ENCODE measurements at places on chromosomes 1 and 21.

GRCh38 chr1:82181846-82182245 is 381.1 kb downstream of the ADGRL2 start:
- no peak for DNase-seq

- DNase-seq: no peak
Observed at GRCh38 chr1:206737729-206738201, 32.8 kb upstream of the IL19 start.

DNA sequence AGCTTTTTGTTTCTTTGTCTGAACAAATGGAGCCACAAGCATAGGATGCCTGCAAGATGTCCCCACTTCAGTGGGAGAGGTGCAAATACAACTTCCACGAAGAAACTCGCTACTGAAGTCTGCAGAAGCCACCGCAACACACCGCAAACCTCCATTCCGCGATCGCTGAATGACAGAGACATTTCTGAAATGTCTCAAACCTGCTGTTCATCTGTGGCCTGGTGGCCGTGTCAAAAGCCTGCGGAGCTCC is 1.0 kb downstream of the TP53BP2 start:
- peak; percentile 52 for DNase-seq

- DNase-seq: no peak
Observed at GRCh38 chr1:36783475-36783874, 250.8 kb downstream of the GRIK3 start.

- peak; percentile 65 for DNase-seq
Observed at GRCh38 chr1:56578138-56578962, 1.0 kb downstream of the PLPP3 start.

DNA sequence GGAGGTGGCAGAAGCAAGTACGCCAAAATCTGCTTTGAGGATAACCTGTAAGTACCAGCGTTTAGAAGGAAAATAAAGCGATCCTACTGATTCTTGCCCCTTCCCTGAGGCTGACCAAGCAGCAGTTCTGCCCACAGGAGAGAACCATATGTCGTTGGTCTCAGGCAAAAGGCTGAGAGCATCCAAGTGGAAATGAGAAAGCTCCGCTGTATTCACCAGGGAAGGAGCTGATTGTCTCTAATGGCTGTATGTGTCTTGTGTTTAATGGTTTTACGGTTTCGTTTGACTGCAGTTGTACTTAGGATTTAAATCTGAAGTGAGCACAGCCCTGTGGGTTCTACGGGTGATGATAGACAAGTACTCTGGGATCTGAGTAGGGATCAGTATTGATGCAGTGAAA is 21.9 kb downstream of the FAM3B start:
- no peak for DNase-seq

GRCh38 chr1:201359873-201360210 is 17.6 kb downstream of the TNNT2 start:
- DNase-seq: no peak

DNA sequence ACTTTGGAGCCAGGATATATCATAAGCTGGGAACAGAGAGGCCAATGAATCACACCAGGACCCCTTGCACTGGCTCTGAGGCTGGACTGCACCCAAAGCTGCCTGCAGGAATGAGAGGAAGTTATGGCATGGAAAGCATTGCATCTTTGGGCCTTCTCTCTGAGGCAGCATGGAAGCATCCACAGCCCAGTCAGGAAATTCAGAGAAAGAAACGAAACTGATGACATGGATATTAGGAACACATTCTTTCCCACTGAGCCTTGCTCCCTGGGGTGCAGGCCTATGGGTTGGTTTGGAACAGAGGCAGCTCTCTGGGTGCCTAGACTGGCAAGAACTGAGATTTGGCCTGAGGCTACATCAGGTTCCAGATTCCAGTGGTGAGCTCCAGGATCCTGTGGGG is 98.6 kb downstream of the NGF start:
- no peak for DNase-seq

DNA sequence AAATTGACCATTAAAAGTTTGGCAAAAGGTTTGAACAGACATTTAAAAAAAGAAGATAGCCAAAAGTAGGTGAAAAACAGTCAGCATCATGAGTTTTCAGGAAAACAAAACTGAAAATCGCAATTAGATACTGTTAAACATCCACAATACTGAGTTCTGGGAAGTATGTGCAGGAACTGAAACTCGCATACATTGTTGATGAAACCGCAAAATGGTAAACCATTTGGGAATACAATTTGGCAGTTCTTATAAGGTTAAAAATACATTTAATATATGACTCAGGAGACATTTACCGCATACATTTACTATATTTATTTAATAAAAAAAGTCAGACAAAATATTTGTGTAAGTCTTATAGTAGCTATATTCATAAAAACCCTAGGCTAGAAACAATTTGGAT is 393.2 kb downstream of the COL11A1 start:
- no peak for DNase-seq

DNA sequence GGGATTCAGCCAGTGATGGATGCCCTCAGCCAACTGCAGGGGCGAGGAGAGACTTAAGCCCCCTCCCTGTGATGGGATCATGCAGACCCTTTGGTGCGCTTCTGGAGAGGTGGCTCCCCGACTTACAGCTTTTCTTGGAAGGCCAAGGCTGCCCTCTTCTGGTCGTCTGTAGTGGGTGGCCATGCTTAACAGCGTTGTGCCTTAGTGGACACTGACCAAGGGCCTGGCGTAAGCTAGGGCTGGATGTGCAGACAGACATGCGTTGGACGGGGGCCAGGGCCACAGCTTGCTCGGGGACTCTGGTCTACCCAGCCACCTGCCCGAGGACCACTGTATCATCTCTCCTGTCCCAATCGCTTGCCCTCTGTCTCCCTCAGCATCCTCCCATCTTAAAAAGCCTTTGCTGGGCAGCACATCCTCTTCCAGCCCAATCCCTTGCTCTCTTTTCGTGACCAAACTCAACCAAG is 5.5 kb downstream of the AZIN2 start:
- peak; percentile 51 for DNase-seq

DNA sequence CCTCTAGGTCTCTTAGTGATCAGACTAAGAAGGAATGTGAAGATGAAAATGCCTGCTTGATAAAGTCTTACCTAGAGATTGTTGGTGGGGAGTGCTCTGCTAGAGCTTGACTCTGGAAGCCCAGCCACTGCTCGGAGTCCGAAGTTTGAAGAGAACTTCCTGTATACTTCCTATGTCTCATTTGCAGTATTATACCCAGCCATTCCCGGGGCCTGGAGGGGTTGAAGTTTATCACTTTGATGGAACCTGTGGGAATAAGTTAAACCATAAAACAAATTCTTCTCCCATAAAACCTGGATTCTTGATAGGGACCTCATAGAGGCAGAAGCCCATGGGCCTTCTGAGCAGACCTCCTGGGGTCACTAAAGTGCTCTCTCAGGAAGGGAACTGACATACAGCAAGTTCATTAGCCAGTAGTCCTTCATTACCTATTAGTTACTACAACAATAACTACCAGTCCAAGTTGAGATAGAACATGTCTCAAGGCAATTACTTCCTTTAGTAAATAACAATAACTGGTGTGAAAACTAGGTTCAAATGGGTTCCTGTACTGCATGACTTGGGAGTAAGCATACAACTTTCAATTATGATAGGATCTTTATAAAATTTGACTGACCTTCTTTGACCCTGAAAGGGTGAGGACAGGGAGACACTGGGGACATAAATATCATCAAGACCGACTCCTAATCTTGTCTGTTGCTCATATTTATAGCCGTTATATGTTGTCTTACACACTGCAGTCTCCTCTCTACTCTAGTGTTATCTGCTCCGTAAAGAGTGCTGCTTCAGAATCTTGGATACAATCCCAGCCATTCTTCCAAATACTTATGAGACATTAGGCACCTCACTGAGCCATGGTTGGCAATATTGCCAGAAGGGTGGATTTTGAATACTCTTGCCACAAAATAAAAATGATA is at the start of gene OR6N1:
OR6N1 (minus strand) TSS at position 246 of the 917 bp plus-strand sequence. CDS start 5,513 bp downstream, outside the sequence.
- DNase-seq: no peak

DNA sequence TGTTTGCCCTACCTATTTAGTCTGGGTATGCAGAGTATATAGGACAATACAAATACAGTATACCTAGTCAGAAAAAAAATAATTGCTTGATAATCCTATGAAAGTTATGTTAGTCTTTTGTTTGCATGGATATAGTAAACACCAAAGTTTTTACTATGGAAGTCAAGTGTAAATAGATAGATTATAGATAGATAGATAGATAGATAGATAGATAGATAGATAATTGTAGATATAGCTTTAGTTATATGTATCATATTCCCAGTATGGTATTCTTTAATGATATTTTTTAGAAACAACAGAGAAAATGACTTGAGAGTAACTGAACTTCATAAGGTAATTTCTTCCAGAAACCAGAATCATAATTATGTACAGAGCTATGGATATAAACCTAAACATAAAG is 158.2 kb downstream of the NCAM2 start:
- DNase-seq: no peak

GRCh38 chr21:42405064-42406013 is 1.6 kb downstream of the UBASH3A start:
- DNase-seq: no peak

DNA sequence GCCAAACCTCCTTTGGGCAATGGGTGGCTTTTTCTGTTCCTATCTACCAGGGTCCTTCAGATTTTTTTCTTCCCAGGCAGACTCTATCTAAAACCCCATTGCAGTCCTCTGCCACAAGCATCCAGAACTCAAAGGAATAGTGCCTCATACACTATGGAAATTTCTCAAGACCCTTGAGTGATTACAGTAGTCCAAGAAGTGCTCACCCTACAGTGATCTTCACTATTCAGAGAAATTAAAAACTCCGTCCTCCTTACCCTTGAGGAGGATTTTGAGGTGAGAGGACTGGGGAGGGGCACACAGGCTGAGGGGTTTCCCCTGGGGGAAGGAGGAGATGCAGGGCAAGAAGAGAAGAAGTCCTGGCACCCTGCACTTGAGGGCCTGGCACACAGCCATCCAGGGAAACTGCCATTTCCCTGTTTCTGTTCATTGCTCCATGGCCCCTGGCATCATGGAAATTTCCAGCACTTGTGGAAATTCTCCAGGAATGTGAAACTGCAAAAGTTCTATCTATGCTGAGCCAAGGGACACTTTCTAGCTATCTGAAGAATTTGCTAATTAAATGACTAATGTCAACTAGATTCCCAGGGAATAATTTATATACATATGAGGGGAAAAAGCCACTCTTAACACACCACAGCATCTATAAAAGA is 102.5 kb upstream of the ATP1B1 start:
- no peak for DNase-seq

- no peak for DNase-seq
Observed at GRCh38 chr1:59025898-59026426, 242.1 kb upstream of the JUN start.

- no peak for DNase-seq
Observed at GRCh38 chr1:67241200-67241746, 66.4 kb upstream of the IL12RB2 start.

DNA sequence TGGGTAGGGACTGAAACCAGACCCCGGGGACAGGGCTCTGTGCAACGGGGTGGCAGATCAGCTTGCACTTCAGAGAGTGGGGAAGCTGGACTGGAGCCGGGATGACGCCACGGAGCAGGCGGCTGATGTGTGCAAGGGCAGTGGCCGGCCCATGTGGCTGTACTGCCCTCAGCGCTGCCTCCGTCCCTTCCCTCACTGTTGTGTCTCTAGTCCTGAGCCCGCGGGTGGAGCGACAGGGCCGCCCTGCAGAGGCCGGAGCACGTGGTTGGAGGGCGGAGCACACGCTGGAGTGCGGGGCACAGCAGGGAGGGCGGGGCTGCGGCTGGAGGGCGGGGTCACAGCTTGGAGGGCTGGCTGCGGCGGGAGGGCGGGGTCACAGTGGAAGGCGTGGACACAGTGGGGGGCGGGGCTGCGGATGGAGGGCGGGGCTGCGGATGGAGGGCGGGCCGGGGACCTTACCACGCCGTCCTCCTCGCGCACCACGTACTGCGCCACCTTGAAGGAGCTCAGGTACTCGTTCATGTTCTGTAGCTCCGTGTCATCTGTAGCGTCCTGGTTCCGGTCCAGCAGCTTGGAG is 52.4 kb downstream of the CHD5 start:
- peak; percentile 88 for DNase-seq

DNA sequence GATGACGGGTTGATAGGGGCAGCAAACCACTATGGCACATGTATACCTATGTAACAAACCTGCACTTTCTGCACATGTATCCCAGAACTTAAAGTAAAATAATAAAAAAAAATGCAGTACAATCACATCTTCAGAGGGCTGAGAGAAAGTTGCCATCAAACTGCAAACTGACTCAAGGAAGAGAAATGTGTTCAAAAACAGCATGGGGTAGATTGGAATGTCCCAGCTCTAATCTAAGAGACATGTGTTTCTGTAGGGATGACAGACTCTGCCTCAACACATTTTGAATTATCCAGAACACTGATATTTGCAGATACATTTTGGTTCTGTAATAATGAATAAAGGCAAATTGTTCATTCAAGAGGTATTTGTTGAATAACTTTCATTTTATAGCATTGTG is 171.2 kb upstream of the RUNX1 start:
- no peak for DNase-seq

- no peak for DNase-seq
Observed at GRCh38 chr1:193299038-193299437, 112.6 kb upstream of the B3GALT2 start.

DNA sequence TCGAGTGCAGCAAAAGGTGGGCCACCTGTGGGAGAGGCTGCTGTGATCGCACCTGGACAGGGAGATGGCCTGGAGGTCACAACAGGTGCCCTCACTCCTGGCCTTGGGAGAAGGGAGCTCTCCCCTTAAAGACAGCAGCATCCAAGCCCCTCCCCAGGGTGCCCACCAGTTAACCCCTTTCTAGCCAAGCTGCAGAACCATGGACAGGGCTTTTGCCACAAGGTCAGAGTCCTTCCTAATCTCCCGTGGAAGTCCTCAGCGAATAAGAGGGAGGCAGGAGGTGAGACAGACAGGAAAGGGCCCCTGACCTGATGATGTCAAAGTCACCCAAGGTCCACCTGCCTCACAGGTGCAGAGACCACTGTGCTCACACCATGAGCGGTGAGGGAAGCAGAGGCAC is 1.7 kb downstream of the CNTN2 start:
- DNase-seq: no peak

- no peak for DNase-seq
Observed at GRCh38 chr1:100793659-100794058, 74.1 kb downstream of the VCAM1 start.

DNA sequence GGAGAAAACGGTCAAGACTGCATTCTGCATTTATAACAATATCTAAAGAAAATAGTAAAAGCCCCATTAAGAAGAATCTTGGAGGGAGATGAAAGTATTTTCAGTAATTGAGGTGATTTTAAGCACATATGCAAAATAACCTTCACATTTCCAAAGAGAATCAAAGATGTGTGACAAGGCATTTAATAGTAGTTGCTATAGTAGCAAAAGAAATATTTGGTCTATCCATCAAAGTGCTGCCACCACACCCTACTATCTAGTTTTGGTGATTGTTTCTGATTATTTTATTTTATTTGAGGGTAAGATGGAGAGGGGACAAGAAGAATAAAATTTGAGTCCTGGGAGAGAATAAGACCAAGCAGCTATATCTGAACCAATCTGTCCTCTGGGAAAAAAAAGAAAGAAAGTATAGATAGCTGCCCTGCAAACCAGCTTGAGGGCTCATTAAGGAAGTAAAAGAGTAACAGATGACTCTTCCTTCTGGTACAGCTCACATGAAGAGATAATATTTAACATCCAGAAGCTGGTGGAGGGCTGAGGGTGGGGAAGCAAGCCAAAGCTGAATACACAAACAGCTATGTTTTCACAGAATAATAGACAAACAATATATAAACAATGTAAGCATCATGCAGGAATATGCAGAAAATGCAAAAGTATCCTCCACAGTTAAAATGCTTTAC is 47.2 kb upstream of the RASAL2 start:
- no peak for DNase-seq

GRCh38 chr1:179287946-179288345 is 5.7 kb upstream of the SOAT1 start:
- no peak for DNase-seq

- DNase-seq: no peak
Observed at GRCh38 chr1:100496896-100497295, 41.0 kb upstream of the GPR88 start.

Data from HAP-1 (cell line).